ENCODE measurements at places on chromosomes 5 and 9.

DNA sequence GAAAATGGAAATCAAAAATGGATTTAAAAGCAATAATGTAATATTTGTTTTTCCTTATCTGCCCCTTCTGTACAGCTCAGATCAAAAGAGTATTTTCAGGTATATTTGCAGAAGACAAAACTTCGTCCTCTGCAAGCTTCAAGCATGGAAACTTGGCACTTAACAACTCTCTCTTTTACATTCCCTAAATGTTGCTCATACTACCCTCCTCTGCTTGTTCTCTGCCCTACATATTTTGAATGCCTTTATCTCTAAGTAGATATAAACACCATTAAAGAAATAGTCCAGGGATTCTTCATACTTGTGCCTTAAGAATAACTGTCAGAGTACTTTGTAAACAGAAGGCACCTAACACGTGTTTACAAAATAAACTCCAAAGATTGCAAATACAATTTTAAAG, 19.2 kb upstream of the SMC2 start:
- DNase-seq, result no peak

DNA sequence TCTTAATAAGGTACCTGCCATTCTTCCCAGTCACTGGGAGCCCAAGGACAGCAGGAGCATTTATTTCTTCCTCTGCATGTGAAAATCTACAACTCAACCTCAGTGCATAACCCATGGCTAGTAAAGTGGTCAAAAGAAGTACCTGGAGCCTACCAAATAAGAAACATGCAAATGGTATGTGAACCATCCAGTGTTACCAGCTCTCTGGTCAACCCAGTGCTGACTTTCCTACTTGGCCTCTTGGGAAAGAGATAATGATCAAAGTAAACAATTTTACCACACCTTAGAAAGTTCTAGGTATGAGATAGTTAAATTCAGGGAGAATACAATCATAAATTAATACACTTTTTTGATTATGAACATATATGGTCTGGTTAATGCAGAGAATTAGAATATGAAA, 325.6 kb downstream of the ENC1 start:
- no peak for DNase-seq

DNA sequence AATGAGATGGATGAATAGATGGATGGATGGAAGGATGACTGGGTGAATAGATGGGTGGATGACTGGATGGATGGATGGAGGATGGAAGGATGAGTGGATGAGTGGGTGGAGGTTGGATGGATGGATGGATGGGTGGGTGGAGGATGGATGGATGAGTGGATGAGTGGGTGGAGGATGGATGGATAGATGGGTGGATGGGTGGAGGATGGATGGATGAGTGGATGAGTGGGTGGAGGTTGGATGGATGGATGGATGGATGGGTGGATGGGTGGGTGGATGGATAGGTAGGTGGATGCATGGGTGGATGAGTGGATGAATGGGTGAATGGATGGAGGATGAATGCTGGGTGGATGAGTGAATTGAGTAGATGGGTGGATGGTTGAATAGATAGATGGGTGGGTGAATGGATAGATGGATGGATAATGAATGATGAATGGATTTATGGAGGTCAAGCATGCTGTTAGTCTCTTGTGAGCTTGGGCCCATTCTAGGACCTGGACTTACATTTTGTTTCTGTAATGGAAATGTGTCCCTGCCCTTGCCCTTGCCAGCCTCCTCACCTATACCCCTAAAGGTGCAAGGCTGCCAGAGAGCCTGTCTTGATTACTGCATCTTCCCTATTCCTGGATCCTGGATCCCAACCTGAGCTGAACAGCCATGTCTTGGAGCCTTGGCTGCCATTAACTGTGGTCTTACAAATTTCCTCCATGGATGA, 159.7 kb upstream of the NFIL3 start:
- no peak for DNase-seq

DNA sequence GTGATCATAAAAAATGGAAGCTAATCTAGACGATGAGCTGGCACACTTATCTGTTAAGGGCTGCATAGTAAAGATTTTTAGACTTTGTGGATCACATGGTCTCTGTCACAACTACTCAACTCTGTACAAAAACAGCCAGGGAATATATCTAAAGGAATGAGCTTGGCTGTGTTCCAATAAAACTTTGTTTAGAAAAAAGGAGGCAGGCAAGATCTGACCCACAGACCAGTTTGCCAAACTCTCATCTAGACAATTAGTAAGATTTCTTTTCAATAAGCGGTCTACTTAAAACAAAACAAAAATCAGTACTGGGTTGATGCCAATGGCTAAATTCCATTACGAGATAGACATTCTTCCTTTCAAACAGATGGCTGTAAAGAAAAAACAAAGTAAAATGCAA, 53.0 kb upstream of the RETREG1 start:
- DNase-seq, result no peak

- DNase-seq, result no peak
Measured at GRCh38 chr5:65066387-65067146, 297.8 kb downstream of the CWC27 start.

GRCh38 chr9:13750061-13750460, 470.6 kb upstream of the MPDZ start:
- DNase-seq, result no peak

DNA sequence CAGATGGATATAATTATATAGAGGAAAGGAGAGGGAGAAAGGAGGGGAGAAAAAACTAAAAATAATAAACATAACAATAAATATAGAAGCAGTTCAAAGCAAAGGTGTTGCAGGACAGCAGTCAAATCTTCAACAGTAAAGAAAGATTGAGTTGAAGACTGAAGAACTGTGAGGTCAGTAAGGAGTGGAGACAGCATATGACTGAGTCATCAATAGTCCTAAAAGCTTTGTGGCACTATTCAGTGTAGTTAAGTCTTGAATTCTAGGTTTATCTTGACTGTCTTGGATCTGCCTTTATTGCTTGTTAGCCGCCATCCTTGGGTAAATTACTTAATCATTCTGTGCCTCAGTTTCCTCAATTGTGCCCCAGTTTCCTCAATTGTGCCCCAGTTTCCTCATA, 137.0 kb downstream of the MRPS30 start:
- DNase-seq, result no peak

- DNase-seq, result no peak
Measured at GRCh38 chr5:41985945-41986695, 61.0 kb downstream of the FBXO4 start.

GRCh38 chr9:83342006-83342405, 196.2 kb downstream of the FRMD3 start:
- no peak for DNase-seq
